ENCODE measurements at places on chromosomes 5 and 9. TPM values are rescaled to one million over a fixed set of nuclear protein-coding genes. Genes with fewer than 3 reads are reported as not detected.

Gene EXOSC3
- 44.0 TPM for polyA plus RNA-seq

Gene TMEM141
- polyA plus RNA-seq: 112 TPM

Gene CMYA5
- 0.21 TPM for polyA plus RNA-seq

Gene PLEKHG4B
- polyA plus RNA-seq: 0.21 TPM

Gene MEGF9
- 2.2 TPM for polyA plus RNA-seq

Gene OGN
- polyA plus RNA-seq: 0.03 TPM

- peaks cover 20% of the 10 kb centered on the region for H3K36me3 ChIP-seq
- peaks cover 31% of the 10 kb centered on the region for H3K4me1 ChIP-seq
- no peak for DNase-seq
These were observed 8.1 kb downstream of the FAM193B start for GRCh38 chr5:177546258-177546741.

GRCh38 chr5:79151942-79152671 lies 40.5 kb downstream of the BHMT start:
- H3K4me1 ChIP-seq: no peaks in the 10 kb centered on the region
- no peak overlapping the region for H3K27ac ChIP-seq
- no peaks in the 10 kb centered on the region for H3K36me3 ChIP-seq
- DNase-seq: no peak
- no peaks in the 10 kb centered on the region for H3K27me3 ChIP-seq

GRCh38 chr9:8859416-8859815 lies 1059.8 kb upstream of the DMAC1 start:
- H3K4me3 ChIP-seq: no peak overlapping the region
- no peak overlapping the region for H3K27ac ChIP-seq
- no peak for DNase-seq
- peaks cover 24% of the 10 kb centered on the region for H3K27me3 ChIP-seq
- no peaks in the 10 kb centered on the region for H3K4me1 ChIP-seq
- no peaks in the 10 kb centered on the region for H3K36me3 ChIP-seq

DNA sequence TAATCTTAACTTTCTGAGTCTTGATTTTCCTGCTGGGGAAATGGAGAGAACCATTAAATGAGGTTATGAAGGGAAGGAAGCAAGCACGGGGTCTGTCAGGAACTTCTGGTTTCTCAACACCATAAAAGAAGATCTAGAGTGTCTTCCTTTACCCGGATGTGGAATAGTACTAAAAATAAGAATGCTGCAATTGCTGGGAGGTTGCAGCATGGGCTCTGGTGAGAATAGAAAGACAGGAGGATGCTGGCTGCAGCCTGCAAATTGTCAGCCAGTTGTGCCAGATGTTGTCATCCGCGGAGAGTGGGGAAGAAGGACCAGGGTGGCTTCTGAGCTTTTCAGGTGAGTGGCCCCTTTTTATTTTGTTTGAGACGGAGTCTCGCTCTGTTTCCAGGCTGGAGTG lies 69.3 kb upstream of the STC2 start:
- no peak overlapping the region for H3K4me3 ChIP-seq
- DNase-seq: no peak
- no peaks in the 10 kb centered on the region for H3K4me1 ChIP-seq
- H3K27ac ChIP-seq: no peak overlapping the region
- no peaks in the 10 kb centered on the region for H3K27me3 ChIP-seq
- no peaks in the 10 kb centered on the region for H3K36me3 ChIP-seq

DNA sequence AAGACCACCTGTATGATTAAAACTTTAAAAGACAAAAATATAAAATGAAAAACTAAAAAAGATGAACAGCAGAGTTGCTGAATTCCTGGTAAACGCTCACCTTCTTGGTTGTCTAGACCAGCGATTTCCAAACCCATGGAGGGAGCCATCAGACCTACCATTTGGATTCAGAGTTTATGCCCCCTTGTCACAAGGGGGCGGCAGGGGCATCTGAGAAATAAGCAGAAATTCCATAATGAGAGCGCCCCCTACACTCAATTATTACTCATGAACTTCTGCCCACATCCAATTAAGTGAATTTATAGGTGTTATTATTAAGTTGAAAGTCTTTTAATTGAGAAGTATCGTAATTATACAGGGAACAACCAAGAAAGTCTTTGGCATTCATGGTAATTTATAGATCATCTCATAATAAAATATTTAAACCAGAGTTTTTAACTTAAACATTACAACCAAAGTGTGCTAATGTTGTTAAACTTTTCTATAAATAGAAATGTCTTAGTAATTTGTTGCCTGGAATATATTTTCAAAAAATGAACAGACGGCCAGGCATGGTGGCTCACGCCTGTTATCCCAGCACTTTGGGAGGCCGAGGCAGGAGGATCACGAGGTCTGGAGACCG lies 35.2 kb upstream of the SPATA31C2 start:
- H3K36me3 ChIP-seq: no peaks in the 10 kb centered on the region
- peak; percentile 54 for DNase-seq
- H3K27me3 ChIP-seq: no peaks in the 10 kb centered on the region
- H3K4me1 ChIP-seq: no peaks in the 10 kb centered on the region
- H3K4me3 ChIP-seq: no peak overlapping the region
- no peak overlapping the region for H3K27ac ChIP-seq

GRCh38 chr5:139061856-139062255 lies 136.3 kb downstream of the SIL1 start:
- peaks cover 23% of the 10 kb centered on the region for H3K4me1 ChIP-seq
- H3K36me3 ChIP-seq: no peaks in the 10 kb centered on the region
- H3K27ac ChIP-seq: peak overlapping the region; percentile 50

DNA sequence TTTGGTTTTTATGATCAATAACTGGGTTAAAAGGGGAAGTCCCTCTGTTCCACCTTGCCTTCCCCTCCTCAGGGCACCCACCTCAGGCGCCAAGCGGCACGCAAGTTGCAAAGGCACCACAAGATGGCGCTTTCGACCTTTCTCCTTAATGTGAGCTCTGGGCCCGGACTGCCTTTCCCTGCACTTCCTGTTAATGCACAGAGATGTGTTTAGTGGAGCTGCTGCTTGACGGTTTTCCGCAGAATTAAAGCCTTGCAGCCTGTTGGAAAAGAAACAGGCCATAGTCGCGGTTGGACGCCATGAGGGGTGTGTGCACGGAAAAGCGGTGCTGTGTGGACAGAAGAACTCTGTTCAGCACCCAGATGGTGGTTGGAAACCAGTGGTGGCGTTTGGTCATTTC lies 17.9 kb downstream of the CXCL14 start:
- H3K36me3 ChIP-seq: no peaks in the 10 kb centered on the region
- peak; percentile 81 for DNase-seq
- no peaks in the 10 kb centered on the region for H3K4me1 ChIP-seq
- H3K27me3 ChIP-seq: peaks cover 21% of the 10 kb centered on the region
